Psoas muscle (tissue), 8 donors: ENCODE measurements at places on chromosomes 3 and 15.

- no peak for DNase-seq
Measured at GRCh38 chr3:73550032-73550431, 74.7 kb downstream of the PDZRN3 start.

- DNase-seq, result no peak
Measured at GRCh38 chr15:42286445-42287029, 13.3 kb upstream of the TMEM87A start.

DNA sequence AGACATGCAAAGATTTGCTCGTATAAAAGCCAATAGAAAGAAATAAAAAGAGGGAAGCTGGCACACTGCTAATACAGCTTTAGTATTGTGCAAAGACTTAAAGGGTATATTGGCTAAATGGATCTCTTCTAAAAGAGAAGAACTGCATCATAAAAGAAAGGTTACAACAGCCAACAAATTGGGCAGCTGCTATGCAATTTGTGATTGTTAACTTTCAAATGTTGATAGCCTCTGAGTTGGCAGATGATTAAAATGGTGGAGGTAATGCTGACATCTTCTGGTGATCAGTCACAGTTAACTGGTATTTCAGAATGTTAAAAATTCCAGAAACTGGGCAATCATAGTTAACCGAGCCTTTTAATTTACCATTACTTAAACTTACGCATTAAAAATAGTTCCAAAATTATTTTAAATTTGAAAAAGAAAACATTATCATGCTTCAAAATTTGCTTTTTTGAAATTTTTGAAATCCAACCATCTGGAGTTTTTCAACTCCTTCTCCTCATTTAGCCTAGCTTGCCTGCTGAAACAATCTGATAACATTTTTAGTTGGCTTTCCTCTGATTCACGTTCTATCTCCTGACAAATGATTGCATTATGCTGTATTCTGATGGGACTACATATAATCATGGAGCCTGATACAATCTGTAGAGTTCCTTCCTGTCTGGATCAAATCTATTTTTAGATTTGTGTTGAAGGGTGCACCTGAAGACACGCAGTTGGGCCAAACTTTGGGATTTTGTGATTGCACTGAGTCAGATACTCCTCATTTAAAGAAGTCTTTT is 144.0 kb upstream of the PDZRN3 start:
- no peak for DNase-seq

- no peak for DNase-seq
Measured at GRCh38 chr3:177385831-177386301, 188.6 kb upstream of the TBL1XR1 start.

DNA sequence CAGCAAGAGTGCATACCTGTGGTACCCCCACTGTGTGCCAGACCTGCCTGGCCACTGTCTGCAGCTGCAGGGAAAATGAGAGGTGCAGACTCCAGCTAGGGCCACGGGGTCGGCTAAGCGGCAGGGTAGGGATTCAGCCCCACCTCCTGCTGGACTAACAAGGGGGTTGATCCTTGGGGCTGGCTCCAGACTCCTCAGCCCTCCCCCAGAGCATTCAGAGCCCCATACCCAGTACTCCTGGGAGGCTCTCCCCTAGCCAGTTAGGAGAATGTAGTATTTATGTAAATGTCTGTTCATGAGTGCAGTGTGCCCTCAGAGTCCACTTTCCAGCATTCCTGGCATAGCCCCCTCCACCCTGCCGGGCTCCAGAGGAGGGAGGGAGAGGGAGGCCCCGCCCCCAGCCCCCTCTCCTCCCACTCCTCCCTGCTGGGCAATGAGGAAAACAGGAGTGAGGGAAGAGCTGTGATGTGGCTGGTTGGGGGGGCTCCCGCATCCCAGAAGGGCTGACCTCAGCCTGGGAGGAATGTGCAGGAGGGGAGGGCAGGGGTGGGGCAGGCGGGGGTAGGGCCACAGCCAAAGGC is 4.5 kb upstream of the SEMA3B start:
- DNase-seq, result peak; percentile 74
